ENCODE measurements at places on chromosomes 11 and 22.
A peak's percentile ranks its signal among the peaks of the same experiment; 100 is the strongest.

- peak; percentile 52 for DNase-seq
Measured at GRCh38 chr11:117097014-117097388, 1.2 kb downstream of the SIK3 start.

DNA sequence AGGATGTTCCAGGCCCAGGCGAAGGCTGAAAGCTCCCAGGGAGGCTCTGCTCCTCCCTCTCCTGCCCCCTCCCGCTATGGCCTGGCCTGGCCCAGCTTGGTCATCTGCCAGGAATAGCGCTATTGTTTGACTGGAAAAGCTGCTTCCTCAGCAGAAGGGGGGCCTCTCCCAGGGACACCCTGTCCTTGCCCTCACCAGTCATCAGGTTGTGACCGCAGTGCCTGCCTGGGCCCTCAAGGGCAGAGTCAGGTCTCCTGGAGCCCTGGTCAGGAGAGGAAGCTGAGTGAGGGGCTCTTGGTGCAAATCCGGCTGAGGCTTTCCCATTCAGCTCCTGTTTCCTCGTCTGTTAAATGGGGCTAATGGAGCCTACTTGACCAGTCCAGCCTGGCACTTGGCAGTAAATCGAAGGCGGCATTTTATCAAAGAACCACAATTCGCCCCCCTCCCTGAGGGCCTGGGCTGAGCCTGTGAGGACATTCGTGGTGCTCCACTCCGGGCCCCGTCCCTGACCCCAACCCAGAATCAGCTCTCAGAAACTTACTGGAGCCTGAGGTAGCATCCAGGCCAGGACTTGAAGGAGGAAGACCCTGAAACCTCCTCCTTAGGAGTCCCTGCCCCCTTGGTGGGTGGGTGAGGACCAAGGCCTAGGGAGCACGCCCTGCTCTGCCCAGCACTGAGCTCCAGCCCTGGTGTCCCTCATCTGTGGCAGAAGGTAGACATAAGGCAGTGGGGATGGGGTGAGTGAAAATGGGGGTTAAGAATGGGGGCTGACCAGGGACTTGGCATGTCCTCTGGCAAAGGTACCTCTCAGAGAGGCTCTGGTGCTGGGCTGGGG, 2.0 kb upstream of the CASTOR1 start:
- DNase-seq = peak; percentile 39

GRCh38 chr11:114326151-114326550, 30.0 kb downstream of the NNMT start:
- DNase-seq = no peak

GRCh38 chr11:73980001-73980961, 2.4 kb downstream of the UCP2 start:
- no peak for DNase-seq

DNA sequence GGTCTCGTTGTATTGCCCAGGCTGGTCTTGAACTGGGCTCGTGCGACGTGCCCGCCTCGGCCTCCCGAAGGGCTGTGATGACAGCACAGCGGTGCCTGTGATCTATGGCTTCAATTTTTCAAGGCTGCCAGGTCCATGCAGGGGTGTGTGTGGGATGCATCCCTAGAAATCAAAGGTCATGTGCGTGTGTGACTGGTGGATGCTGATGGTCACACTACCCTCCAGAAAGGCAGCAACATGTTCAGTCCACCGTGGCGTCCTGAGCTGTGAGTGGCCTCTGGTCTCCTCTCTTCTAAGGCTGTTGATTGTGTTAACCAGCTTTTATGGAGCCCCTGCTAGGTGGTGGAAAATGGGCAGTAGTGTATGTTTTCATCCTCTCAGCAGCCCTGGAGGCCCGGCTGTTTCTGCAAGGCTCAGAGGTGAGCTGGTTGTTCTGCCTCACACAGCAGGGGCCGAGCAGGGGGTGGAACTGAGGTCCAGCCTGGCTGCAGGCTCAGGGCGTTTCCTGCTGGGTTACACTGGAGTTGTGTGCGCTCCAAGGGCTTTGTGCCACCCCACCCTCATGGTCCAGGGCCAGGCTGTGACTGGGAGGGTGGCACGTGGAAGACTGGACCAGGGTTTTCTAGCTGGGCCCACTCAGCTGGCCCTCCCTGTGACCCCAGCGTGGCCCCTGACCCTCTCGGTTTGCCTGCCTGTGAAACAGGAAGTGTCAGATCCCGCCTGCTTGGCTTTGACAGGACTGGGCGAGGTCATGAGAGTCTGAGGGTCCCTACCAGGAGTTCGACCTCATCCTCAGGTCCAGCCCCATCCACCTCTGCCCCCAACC, 7.7 kb downstream of the BIK start:
- no peak for DNase-seq

DNA sequence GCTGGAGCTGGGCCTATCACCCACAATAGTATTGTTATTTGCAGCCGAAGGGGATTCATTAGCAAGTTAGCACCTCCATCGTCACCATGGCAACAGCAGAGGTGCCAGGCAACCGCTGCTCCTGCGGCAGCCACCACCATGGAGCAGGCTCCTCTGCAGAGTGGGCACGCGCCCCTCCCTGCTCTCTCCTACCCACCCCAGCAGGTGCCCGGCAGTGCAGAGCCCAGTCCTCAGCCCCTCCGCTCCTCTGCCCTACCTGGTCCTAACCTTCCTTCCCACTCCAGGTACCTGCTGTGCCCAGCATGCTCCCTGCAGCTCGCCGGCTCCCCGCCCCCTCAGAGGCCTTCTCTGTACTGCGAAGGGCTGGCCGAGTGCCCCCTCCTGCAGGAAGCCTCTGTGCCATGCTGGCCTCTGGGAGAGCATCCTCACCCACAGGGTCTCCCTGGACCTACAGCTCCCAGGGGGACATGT, 3.6 kb downstream of the DUSP8 start:
- DNase-seq = no peak

DNA sequence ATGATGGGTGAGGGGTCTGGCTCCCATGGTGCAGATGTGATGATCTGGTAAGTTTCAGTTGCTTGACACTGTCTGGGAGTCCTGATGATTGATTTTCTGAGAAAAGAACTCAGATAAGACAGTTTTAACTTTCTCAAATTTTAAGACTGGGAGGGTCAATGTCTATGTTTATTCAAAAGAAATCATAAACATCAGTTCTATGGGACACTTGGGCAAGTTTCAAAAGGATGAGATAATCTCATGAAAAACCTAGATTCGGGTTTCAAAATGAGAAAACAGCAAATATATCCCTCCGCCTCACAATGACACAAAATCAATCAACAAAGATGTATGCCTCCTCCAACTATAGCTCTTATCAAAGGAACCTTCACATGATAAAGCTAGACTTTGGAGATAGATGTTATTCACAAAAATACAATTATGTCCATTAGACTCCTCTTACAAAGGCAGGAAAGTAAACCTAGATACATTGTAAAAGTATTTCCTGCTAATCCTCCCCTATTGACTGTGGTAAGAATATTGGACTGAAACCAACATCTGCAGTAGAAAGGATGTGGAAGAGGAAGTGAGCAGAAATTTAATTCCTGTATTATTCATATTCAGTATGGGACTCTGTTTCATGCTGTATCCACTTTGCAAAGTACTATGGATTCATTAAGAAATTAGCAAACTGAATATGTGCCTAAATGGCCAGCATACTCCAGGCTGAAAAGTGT, 21.6 kb downstream of the SVIP start:
- no peak for DNase-seq

DNA sequence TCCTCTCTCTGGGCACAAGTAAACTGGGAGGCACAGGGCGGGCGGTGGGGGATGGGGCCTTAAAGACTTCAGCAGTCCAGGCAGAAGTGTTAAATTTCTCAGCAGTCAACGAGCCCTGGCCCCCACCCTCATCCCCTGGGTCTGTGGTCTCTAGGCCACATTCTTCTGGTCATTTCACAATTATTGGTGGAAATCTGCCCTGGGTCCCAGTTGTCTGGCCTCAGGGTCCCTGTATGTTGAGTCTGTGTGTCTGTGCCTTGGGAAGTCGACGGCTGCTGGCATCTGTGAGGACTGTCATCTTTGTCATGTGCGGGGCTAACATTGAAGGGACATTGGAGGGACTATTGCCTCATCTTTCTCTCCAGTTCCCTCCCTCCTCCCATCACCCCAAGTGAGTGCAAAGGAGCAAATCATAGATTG, 1.7 kb downstream of the TSPAN18 start:
- no peak for DNase-seq

DNA sequence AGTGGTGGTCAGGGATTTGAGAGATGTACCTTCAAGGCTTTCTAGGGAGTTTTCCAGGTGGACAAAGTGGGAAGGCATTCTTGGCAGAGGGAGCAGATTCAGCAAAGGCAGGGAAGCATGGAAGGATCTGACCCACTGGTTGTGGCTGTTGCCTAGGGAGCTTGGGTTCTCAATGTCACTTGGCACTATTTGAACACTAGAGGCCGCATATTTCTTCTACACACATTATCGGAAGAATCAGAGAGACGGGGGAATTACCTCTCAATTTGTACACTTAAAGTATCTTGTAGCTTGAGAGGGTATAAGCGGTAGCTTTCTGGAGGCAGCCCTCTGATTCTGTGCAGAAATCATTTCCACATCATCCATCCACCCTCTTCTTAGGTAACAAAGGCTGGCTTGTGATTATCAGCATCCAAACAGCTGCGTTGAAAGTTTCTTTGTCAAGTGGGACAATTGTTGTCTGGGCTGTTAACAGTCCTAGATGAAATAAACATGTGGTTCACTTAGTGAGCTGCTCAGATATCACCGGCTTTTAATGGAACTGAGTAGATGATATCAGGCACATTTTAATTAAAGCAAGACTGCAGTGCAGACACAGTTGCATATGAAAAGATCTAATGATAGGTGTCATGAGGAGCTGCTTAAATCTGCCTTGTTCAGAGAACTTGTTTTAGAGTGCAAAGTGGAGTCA, 2.6 kb downstream of the NELL1 start:
- no peak for DNase-seq

DNA sequence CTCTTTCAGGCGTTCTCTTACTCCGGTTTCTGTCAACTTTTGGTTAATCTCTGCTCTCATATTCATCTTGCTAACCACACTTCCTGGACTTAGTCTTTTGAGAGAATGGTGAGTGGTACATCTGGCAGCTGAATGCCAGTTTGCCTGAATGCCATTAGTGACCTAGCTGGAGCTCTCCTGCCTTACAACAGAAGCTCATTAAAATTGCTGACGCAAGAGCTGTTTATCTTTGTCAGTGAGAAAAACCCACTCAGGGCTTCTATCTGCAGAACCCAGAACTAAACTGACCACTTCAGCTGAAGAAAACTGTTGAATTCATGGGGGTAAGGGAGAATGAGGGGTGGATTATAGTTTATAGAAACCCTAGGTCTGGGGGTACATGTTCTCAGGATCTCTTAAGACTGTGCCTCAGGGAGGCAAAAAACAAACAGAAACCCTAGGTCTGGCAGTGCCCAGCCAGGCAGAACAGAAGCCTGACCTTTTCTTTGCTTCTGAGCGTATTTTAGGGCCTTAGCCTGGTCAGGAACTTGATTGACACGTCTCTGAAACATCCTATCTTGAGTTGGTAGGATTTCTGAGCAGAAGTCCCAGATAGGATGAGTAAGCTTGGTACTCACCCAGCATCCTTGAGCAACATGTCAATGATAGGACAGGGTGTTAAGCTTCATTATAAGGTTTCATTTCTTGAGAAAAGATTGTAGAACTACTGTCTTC, 52.8 kb upstream of the YWHAH start:
- DNase-seq = no peak

GRCh38 chr11:132185726-132186592, 815.5 kb downstream of the NTM start:
- DNase-seq = no peak

GRCh38 chr11:102177974-102178631, 67.9 kb downstream of the YAP1 start:
- peak; percentile 96 for DNase-seq

- no peak for DNase-seq
Measured at GRCh38 chr22:35912658-35913057, 116.0 kb downstream of the RBFOX2 start.

DNA sequence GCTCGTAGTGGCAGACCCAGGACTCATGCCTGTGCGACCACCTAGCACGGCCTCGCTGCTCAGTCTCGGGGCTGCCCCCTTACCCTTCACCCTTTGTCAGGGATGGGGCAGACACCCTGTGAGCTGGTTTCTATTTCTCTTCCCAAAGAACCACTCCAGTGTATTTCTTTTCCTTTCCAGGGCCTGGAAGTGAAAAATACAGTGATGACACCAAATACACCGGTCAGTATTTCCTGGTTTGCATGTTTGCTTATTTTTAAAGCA, 13.7 kb downstream of the TMEM121B start:
- DNase-seq = no peak

- DNase-seq = peak; percentile 51
Measured at GRCh38 chr11:118634431-118635236, 27.2 kb downstream of the PHLDB1 start.

DNA sequence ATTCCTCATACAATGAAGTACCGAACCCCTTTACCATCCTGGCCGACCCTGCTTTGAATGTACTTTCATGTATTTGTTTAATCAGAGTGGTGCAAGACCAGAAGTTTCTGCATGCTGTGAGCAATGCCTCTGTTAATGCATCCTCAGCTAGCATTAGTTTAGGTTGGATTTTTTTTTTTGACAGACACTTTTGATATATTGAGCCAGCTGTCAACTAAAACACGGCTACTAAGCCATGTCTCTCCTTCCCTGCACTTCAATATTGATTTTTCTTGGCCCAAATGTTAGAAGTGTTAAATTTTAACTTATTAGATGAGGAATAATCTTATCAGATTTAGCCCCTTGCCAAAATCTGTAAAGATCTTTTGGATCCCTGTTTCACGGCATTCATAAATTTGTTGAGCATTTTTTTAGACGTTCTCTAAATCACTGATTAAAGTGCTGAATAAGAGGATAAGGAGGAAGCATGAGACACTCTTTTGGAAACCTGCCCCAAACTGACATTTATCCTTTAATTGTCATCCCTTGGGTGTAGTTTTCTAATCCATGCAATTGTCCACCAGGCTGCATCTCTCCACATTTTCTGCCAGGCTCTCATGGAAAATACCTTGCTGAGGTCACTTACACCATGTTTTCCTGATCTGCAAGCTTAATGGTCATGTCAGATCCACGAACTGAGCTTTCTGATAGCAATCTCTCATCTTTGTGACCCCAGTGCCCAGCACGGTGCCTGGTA, 130.7 kb downstream of the FEZ1 start:
- no peak for DNase-seq

DNA sequence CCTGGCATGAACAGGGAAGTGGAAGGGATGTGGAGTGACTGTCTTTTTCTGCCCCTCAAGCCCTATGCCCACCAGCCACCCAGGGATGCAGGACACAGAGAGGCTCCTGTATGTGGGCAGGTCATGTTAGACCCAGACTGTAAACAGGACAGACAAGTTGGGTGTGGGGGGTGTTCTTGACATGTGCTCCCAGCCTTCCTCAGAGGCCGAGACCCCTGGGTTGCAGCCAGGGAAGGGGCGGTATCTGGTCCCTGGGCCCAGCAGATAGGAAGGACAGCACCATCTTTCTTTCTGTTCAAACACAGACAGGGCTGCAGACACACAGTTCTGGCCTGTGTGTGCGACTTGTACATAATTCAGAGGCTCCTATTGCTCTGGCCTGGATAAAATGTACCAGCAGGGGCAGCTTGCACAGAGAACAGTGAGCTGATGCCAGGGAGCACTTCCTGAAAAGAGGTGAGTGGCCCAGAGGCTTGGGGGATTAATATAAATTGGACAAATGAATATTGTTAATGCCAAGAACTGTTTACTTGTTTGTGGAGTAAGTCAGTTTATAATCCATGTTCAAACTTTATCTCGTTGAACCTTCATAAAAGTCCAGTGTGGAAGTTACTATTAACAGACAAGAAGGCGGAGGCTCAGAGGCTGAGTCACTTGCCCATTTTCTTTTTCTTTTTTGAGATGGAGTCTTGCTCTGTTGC, 16.6 kb downstream of the GDPD5 start:
- no peak for DNase-seq
